ENCODE measurements at places on chromosomes 1 and 21. TPM values are rescaled to one million over a fixed set of nuclear protein-coding genes. Genes with fewer than 3 reads are reported as not detected.

S100A7 gene
- total RNA-seq = not detected

RHOC gene
- 506 TPM for total RNA-seq

GBP2 gene
- 47.7 TPM for total RNA-seq

RXFP4 gene
- not detected for total RNA-seq

GOLT1A gene
- total RNA-seq = not detected

ANGPTL7 gene
- 1.7 TPM for total RNA-seq

FNBP1L gene
- 6.3 TPM for total RNA-seq

LHX8 gene
- total RNA-seq = under 0.01 TPM

KCNC4 gene
- total RNA-seq = 8.6 TPM

HSD3B2 gene
- total RNA-seq = not detected

DYRK3 gene
- total RNA-seq = 31.7 TPM

MPZL1 gene
- total RNA-seq = 178 TPM

LCE1A gene
- total RNA-seq = not detected

KRTAP19-1 gene
- total RNA-seq = not detected

PODN gene
- total RNA-seq = 87.5 TPM

CYP4A11 gene
- total RNA-seq = not detected

CASQ2 gene
- total RNA-seq = not detected

CADM3 gene
- not detected for total RNA-seq

PUM1 gene
- total RNA-seq = 78.7 TPM

KPNA6 gene
- total RNA-seq = 39.9 TPM

FYB2 gene
- not detected for total RNA-seq

ZNF593OS gene
- not detected for total RNA-seq

REG4 gene
- total RNA-seq = not detected

DSCAM gene
- not detected for total RNA-seq

NUF2 gene
- 3.5 TPM for total RNA-seq
